AG08395 (cell line): ENCODE measurements at places on chromosomes 3 and 15.
A peak's percentile ranks its signal among the peaks of the same experiment; 100 is the strongest.

DNA sequence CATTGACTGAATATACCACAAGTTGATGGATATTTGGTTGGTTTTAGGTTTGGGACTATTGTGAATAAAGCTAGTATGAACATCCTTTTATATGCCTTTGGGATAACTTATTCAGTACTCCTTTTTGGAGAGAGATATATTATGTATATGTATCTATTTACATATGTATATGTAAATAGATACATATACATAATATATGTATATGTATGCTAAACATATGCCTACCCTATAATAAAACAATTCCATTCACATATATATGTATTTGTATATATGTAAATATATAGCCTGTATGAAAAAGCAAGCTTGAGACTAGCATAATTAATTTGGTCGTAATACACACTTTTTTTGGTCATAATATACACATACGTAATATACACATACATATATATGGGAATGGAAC, 15.8 kb upstream of the GASK1A start:
- no peak for DNase-seq

- DNase-seq = no peak
Observed at GRCh38 chr3:132232231-132232792, 84.9 kb upstream of the ACP3 start.

- DNase-seq = no peak
Observed at GRCh38 chr3:2978977-2979732, 131.0 kb downstream of the IL5RA start.

- DNase-seq = no peak
Observed at GRCh38 chr3:31952205-31952604, 28.9 kb downstream of the OSBPL10 start.

- no peak for DNase-seq
Observed at GRCh38 chr15:60787837-60788691, 309.1 kb upstream of the ICE2 start.

DNA sequence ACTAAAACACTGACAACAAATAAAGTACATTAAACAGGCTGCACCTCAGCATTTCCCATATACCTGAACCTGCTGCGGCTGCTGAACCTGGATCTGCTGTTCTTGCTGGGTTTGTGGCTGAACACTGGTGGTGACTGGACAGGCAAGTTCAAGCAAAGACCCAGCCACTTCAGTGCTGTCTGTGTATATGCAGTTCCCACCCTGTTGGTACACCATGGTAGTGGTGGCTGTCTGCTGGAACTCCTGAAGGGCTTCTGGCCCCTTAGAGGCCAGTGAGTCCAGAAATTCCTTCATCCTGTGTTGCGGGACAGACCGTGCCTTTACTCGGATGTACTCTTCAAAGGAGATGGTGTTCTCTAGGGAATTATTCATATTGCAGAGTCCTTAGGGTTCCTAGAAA, 17.2 kb downstream of the QRICH1 start:
- DNase-seq = no peak

DNA sequence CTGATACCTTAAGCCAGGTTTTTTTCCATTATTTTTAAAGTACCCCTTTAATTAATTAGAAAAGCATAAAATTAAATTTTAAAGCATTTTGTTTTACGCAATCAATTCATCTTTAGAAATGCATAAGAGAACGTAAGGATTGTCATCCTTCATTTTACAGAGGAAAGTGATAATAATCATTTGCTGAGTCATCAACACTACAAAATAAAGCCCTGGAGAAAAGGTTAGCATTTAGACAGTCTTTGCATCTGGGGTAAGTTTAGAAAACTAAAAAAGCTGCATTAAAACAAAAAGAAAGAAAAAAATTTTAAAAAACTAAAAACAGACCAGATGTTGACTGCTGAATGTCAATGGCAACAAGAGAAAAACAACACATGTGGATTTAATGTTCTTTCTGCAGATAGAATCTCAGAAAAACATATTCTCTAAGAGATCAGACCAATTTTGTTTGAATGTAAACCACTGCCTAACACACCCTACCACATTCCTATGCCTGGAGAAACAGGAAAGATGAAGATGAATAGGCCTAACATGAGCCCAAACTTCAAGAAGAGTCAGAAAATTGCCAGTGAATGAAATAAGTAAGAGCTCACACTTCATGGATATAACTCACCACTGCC, 59.9 kb downstream of the SUCNR1 start:
- no peak for DNase-seq

- DNase-seq = peak; percentile 38
Observed at GRCh38 chr3:42803414-42804105, 730 bp downstream of the HIGD1A start.

DNA sequence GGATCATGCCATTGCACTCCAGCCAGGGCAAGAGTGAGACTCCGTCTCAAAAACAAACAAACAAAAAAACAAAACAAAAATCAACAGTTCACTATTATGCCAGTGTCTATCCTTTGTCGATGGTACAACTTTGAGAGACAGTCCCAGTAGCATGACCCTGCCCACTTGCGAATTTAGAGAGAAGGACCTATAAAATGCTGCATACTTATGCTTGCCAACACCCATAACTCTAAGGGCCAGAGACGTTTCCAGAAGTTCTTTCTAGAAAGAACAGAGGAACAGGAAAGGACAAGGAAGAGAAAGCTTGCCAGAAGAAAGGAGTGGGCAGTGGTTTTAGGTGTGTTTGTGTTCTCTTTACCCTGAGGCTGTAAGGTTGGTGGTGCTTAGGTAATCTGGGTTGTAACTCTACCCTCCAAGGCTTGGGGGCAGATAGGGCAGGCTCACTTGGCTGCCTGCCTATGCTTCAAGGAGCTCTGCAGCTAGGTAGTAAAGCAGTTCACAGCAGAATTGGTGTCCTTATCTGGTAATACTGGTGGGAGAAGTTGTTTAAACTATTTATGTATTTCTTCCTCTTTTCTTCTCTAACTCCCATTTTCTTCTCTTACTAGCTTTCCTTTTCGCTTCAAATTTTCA, 50.6 kb upstream of the SPPL2A start:
- no peak for DNase-seq

GRCh38 chr3:157111518-157111917, 48.4 kb downstream of the CCNL1 start:
- DNase-seq = no peak

DNA sequence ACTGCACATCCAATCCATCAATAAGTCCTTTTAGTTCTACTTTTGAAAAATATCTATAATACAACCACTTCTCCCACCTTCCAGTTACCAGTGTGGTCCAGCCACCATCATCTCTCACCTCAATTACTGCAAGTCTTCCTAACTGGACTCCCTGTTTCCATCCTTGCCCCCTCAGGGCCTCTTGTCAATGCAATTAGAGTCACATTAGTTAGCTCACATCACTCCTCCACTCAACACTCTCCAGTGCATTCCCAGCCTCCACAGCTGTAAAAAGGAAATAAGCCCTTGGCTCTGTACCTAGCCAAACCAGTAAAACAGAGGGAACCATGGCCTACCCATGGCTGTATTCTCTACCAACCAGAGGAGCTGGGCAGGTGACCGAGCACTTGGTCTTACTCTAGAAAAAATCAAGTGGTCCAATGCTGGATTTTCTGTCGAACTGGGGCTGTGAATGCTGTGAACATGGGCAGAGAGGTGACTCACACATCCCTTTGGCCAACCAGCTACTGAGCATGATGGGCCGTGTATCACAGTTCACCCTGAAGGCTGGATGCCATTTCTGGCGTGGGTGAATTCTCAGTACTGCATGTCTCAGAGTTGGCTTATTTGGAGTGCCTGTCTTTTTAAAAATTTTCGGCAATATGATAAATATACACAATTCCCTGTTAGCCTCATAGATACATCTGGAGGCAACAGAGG, 62.5 kb upstream of the C15orf61 start:
- no peak for DNase-seq

DNA sequence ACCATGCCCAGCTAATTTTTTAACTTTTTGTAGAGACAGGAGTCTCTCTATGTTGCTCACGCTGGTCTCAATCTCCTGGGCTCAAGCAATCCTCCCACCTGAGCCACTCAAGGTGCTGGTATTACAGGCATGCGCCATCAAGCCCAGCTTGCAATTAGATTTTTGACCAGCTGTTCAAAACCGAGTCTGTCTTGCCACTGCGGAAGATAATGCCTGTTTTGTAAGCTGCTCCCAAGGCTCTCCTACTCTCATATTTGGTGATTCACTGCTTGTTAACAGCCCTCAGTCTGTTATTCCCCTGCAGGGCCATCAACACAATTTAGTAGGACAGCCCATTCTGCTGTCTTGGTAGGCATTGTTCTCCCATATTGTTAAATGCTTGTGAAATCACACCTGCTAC, 17.8 kb upstream of the MCCC1 start:
- DNase-seq = no peak

DNA sequence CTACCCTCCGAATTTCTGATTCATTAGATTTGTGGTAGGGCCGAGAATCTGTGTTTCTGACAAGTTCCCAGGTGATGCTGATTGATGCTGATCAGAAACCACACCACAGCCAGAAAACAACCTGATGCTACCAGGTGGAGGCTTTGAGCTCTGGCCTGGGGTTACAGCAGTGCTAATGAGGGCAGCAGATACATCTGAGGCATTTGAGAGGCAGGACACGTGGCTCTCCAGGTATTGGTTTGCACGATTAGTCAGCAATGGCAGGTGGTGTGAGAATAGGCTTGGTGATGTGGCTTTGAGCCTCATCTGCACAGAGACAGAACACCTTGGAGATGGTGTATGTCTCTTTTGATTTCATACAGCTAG, 78.8 kb upstream of the THBS1 start:
- no peak for DNase-seq

DNA sequence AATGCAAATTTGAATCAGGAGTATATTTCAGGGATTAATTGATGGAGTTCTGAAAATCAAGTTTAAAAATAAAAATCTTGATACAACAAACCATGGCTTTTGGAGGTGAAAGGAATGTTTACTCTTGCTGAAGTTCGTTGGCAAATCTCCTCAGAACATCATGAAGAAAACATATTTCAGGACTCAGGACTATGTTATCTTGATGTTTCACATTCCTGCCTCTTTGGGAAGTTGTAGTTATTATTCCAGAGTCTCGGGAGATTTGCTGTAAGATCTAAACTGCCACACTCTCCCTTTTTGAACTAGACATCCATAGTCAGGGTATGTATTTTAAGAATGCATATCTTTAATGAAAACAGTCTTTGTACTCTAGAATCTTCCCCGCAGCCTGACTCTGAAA, 271.2 kb downstream of the RBMS3 start:
- no peak for DNase-seq

- no peak for DNase-seq
Observed at GRCh38 chr3:193704431-193704830, 111.4 kb downstream of the OPA1 start.

DNA sequence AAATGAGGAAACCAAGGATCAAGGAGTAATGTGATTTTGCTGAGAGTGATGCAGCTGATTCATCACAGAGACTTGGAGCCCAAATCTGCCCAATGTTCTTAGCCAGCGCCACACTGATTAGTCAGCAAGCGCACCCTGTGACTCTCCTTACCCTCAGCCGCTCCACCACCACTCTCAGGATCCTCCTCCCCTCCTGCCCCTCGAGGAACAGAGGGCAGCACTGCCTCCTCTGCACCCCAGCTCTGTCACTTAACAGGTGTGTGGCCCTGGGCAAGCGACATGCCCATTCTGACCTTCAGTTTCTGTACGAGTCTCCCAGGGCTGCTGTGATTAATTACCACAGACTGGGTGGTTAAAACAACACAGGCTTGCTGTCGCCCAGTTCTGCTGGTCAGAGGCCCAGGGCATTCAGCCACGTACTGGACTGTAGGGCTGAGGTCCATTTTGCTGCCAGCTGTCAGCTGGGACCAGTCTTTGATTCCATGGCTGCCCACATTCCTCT, 36.1 kb upstream of the HRH1 start:
- peak; percentile 78 for DNase-seq
